ENCODE measurements at places on chromosomes 11 and 22.

DNA sequence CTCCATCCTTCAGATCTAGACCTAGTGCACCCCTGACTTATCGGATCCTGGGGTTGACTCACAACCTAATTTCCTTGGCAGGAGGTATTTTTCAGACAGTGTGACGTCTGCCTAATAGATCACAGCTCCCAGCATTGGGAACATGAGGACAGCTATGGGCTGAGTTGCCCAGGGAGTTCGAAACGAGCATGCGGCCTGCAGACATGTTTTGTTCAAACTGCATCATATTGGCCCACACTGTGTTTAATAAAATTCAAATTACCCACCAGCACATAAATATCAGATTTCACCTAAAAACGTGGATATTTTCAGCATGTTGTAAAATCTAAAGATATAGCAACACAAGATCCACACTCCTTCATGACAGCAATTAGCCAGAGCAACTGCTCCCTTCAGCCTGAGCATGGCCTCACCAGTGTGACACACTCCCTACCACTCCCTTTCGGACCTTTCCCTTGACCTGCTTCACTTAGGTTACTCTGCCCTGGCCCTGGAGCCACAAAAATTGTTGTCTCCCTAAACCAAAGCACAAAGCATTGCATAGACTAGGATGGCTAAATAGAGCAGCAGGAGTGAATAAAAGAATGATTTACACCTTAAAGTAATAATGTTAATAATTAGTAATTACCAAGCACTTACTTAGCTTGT is 53.6 kb upstream of the USP47 start:
- DNase-seq: no peak

- peak; percentile 95 for DNase-seq
These were observed 57.9 kb downstream of the NECTIN1 start for GRCh38 chr11:119671051-119671450.

- DNase-seq: no peak
These were observed 17.6 kb downstream of the FADS3 start for GRCh38 chr11:61873588-61874376.

GRCh38 chr22:45286854-45287551 is 2.3 kb downstream of the UPK3A start:
- no peak for DNase-seq

DNA sequence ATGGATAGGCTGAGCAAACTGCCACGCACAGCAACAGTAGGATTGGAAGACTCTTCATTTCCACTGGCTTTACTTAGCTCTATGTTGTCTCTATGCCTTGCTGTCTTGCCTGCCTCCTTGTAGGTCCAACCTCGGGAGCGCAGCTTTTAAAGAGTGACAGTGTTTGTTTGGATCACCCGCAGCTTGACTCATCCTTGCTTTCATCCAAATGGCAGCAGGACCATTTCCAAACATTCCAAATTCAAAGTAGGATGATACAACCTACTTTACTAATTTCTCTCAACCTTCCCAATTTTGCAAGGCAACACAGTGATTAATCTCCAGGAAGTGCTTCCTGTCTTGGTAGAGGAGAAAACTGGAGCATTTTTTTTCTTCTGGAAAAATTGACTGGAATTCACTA is at the start of gene MMP3:
Gene MMP3 (minus strand): TSS at position 121 of the 400 bp plus-strand sequence. CDS start 63 bp downstream, at position 58.
- DNase-seq: no peak

DNA sequence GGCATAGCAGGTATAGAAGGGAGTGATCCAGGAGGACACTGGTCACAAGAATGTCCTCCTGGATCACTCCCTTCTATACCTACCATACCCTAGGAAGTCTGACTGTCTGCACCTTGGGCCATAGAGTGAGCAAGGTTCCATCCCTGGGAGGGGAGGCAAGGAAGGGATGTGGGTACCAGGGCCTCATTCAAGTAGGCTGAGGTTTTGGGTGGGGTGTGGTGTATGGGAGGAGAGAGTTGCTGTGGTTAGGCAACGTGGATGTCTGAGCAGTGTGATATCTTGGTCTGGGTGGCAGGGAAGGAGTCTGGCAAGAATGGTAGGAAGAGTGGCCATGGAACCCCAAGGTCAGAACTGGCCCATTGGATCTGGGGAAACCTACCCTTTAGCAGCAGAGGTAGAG is 13.2 kb downstream of the PPFIBP2 start:
- no peak for DNase-seq

DNA sequence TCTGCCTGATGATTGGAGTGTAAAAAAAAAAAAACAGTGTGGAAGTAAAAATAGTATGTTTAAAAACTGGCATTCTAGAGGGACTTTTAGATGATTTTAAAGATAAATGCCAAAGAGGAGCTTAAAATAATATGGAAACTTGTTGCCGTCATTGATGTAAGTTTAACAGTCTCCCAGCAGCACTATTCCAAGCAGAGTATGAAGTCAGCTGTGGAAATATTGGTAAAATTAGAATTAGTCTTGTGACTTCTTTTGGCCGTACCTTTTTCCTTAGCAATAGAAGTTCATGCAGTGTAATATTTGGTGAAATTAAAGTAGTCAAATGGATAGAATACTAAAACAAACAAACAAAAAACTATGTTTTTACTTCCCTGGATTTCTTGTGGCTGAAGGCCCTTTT is 134.9 kb downstream of the METTL15 start:
- DNase-seq: no peak

DNA sequence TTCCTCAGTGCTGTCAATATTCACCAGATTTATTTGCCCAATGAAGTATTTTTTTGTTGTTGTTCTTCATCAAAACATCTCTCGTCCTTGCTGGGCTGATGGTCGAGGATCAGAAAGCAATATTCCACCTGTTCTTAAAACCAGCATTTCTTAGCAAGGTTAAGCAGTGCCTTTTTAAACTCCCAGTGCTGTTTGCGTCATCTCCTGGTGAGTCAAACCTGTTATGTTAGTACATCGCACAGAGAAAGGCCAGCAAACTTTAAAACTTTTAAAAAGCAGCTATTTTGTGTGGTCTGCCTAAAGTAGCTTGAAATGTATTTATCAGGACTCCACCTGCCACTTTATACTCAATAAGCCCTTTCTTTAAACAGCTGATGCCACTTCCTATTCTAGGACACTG is 802.0 kb downstream of the KCNA4 start:
- no peak for DNase-seq

GRCh38 chr11:131331010-131331409 is 39.4 kb upstream of the NTM start:
- no peak for DNase-seq

- DNase-seq: no peak
These were observed 8.8 kb downstream of the EHF start for GRCh38 chr11:34629711-34630110.

GRCh38 chr22:23831781-23832180 is 7.0 kb downstream of the DERL3 start:
- no peak for DNase-seq

DNA sequence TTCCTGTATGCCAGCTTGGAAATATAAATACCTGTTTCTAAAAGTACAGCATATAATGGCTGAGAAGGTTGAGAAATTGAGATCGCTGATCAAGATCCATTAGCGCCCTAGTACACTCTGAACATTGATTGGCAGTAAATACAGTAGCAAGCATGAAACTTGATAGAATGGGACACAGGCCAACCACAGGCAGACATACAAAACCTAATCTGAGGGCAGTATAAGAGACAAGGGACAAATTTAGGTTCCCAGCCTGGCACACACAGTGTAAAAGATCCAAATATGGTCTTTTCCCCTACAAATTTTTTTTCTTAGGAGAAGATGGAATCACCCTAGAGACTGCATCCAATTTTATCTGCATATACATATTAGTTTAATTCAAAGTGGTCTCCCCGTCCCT is 126.5 kb upstream of the ARHGAP42 start:
- no peak for DNase-seq

DNA sequence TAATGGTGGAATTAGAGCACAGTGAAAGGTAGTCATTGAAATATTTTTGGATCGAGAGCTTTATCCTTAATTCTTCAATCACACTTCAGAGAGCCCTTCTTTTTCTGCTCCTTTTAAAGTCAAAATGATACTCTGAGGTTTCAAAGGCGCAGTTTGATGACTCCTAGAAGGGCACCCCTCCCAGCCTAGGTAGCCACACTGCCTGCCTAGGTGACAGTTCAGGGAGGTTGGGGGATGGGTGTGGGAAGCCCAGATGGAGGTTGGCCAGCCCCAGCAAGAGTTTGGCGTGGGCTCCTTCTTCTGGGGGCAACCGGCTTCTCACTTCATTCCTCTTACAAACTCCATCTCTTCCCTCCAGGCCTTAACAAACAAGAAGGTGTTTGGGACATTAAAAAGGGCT is 28.6 kb upstream of the PHF21A start:
- DNase-seq: no peak

GRCh38 chr22:22030493-22031182 is 48.1 kb upstream of the TOP3B start:
- peak; percentile 5 for DNase-seq

- no peak for DNase-seq
These were observed 147.4 kb upstream of the ZC3H12C start for GRCh38 chr11:109945626-109946321.

GRCh38 chr11:131665344-131665968 is 295.0 kb downstream of the NTM start:
- DNase-seq: no peak

DNA sequence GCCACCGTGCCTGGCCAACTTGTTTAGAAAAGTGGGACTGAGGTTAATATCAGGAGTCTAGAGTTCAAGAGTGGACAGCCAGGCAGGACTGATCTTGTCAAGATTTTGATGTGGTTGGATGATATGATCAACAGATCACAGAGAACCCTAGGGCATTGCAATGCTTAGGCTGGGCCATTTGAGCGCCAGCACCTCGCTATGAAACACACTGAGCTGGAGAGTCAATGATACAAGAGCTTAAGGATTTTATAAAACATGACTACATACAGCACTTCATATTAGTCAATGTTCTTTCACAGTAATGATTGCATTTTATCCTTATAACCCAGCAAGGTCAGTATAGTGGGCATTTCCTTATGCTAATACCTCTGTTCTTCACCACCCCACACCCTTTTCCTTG is 15.4 kb upstream of the PEX26 start:
- no peak for DNase-seq

- no peak for DNase-seq
These were observed 545.8 kb downstream of the INSC start for GRCh38 chr11:15660496-15660895.

DNA sequence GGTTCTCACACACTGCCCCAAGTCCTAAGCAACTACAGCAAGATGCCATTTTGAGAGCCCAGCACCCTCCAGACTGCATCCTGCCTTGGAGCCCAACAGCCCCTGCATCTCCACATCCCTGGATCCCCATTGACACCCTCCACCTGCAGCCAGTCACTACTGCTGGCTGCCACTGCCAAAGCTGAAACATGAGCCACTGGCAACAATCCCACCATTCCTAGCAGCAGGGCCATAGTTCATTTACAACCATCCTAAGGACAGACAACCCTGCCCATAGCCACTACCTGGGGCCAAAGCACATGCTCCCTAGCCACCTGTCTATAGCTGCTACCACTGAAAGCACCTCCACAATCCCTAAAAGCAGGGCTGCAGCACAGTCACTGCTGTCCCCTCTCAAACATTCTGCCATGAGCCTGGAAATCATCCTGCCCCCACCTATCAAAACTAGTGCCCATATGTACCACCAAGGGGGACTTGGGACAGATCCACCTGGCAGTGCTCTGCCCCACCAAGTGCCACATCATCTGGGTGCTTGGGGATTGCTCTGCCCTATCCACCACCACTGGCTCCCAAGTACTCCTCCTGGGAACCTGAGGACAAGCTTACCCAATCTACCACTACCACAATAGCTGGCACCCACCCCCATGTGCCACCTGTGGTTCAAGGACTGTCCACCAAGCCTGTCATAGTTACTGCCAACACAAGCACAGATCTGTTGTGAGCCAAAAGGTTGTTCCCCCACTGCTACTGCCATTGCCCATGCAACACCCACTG is 138.8 kb upstream of the SOX6 start:
- DNase-seq: no peak

DNA sequence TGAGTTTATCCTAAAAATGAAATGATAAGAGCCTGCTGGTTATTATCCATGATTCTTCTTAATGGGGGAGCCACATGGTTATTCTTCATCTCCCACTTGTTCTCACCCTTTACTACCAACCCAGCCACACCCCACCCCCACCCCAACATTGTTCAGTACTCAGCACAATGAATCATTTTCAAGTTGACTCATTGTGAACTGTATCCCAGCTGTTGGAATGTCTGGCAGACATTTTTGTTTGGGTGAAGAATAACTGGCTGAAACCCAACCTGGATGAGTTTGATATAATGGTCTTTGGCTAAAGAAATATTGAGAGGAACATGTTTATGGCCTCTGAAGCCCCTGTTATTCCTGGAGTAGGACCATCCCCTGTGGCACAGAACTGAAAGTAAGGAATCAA is 136.2 kb downstream of the ELP4 start:
- DNase-seq: no peak

GRCh38 chr11:85423316-85423715 is 203.8 kb downstream of the DLG2 start:
- no peak for DNase-seq

DNA sequence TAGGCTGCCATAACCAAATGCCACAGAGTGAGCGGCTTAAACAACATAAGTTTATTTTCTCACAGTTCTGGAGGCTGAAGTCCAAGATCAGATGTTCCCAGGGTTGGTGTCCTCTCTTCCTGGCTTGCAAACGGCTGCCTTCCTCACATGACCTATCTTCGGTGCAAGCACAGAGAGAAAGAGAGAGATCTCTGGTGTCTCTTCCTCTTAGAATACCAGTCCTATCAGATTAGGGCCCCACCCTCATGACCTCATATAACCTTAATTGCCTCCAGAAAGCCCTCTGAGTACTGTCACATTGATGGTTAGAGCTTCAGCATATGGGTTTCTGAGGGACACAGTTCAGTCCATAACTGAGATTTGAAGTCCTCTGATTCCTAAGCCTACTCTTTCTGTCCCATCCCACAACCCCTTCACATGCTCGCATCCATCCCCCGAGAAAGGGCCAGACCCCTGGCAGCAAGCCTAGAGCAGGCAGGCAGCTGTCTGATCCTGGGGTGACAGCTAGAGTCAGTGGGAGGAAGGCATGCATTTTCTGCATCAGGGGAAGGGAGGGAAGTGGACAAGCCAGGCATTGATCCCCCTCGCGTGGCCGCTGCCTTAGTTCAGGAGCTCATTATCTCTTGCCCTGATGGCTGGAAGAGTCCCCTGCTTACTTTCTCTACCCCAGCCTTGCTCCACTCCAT is 114.1 kb downstream of the FAR1 start:
- DNase-seq: no peak

DNA sequence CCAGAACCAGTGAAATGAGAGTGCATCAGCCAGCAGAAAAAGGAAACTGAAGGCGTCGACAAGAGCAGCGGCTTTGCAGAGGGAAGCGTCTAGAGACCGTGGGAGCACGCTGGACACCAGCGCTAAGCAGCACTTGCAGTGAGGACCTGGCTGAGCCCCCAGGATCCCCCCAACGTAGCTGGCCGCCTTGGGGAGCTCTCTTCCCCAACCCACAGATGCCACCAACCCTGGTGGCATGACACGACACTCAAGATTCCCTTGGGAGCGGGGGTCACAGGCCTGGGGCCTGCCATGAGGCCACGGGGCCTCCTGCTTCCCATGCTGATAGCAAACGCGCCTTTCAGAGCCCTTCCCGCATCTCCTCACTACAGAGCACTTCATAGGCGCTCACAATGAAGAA is 13.4 kb upstream of the TESMIN start:
- DNase-seq: no peak

- no peak for DNase-seq
These were observed 10.3 kb downstream of the PLAAT2 start for GRCh38 chr11:63552921-63553320.

Measured in right lung (tissue), 10 donors.